ENCODE measurements at places on chromosomes 13 and 19.

GRCh38 chr19:15622991-15623390, 8.0 kb downstream of the CYP4F8 start:
- no peak for DNase-seq

DNA sequence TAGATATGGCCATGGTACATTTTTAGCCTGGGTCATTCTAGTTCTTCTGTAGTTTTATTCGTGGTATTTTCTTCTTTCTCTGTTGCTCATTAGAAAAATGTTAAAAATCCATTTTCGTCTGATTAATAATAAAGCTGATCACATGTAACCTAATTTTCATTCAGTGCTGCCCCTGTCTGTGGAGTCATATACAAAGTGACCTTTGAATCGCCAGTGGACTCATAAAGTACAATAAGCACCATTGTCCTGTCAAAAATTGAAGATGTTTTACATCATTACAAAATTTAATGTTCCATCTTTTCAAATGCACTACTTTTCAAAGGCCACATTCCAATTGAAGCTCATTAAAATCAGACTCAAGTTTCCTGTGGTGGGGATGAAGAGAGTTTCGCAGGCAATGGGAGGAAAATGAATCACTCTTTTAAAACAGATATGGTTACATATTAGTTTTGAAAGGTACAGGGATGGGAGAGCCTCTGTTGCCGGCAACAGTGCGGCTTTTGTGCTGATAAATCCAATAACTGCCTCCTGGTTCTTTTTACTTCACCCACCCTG, 205.4 kb downstream of the ZNF536 start:
- DNase-seq: no peak

GRCh38 chr19:43673637-43674036, 3.7 kb upstream of the PLAUR start:
- no peak for DNase-seq

DNA sequence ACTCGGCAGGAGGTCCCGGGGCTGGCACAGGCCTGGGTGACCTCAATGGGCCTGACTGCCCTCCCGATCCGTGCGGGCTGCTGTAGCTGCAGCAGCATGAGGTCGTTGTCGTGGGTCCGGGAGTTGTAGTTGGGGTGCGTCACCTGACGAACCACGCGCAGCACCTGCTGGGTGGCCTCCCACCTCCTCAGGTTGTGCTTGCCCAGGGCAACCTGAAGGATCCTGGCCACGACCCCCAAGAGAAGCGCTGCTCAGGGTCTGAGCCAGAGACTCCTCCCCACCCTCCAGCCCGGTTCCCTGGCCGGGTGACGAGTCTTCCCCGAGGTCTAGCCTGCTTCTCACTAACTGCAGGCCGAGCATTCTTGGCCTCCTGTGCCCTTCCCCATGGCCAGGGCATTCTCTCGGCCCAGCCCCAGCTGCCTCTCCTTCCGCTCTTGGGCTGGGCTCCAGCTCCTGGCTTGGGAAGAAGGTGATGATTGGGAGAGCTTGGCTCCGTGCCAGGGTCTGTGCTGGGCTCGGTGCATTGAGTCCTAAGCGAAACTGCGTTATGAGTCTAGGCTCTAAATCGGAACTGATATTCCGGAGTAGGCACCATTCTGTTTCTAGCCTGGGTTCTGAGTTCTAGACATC, 3.1 kb downstream of the KLK14 start:
- no peak for DNase-seq
